Endothelial cell of umbilical vein (primary cell): ENCODE measurements at places on chromosomes 3 and 15.
A peak's percentile ranks its signal among the peaks of the same experiment; 100 is the strongest.

DNA sequence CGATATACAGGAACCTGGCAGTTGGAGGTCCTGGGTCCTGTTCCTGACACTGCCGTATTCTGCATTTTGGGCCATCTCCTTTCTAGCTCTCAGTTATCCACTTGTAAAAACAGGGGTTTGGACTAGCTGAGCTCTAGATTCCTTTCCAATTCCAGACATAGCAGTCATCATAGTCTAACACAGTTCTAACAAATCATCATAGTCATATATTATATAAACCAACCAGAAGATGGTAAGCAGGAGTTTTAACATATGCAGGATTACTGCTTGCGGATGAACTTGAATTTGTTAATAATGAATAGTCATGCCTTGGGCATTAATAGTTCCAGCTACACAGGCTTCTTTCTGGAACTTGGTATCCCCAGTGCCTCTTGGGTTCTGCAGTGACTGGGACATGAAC is 26.6 kb downstream of the MASP1 start:
- no peak for DNase-seq

GRCh38 chr3:9012521-9012920 is 49.2 kb upstream of the RAD18 start:
- no peak for DNase-seq

- no peak for DNase-seq
These were observed 296.3 kb upstream of the TMCO5A start for GRCh38 chr15:37638116-37638515.

DNA sequence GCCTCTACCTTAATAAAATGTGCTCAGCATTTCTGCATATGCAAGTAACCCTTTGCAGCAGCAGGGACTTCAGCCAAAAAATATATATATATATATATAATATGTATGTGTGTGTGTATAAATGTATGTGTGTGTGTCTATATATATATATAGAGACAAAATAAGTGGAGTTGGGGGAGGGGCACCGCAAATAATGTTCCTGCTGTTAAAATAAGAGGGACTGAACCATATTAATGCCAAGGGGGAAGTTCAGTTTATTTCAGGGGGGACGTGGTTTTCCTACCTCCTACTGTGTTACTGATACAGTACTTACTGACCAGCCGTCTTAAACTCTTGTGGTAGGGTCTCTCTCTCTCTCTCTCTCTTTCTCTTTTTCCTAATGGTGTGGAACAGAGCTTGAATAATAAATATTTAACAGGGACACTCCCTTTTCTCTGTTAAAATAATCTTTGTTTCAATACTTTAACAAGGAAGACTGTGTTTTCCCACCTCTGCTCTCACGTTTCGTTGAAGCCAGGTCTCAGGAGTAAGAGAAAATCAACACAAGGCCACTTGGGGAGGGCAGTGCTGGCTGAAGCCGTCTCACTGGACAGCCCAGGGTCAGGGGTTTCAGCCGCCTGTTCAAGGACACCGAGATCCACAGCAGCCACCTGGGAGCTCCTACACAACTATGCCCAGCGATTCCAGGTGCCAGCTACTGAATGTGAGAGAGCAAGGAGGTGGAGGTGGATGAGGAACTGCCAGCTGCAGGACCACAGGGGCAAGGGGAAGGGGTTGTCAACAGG is 42.8 kb upstream of the ADAMTSL3 start:
- no peak for DNase-seq

DNA sequence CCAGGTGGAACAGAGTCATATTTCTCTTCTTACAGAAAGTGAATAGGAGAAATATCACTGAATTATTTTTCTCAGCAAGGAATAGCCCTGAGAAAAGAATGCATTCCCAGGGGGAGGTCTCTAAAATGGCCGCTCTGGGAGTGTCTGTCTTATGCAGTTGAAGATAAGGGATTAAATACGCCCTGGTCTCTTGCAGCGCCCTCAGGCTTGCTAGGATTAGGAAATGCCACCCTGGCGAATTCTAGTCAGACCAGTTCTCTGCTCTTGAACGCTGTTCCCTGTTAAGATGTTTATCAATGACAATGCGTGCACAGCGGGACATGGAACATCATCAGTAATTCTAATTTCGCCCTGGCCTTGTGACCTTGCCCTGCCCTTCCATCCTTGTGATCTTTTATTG is 949.0 kb upstream of the SEMA6D start:
- DNase-seq = no peak

DNA sequence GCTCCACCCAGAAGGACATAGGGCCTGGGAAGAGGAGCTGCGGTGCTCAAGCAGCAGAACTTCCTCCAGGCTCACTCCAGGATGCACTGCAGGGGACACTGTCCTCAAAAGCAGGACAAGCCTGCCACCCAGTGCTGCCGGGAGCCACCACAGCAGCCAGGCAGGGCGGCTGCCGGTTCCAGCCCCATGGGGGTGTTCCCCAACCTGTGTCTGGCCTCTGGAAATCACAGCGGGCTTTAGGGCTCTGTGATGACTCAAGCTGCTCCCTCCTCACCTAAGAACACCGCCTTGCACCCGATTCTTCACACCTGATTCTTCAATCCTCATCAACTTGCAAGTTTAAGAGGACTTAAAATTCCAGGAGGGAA is 71.9 kb upstream of the SLC6A11 start:
- no peak for DNase-seq

- DNase-seq = peak; percentile 47
These were observed 183.5 kb upstream of the NSMCE3 start for GRCh38 chr15:29452881-29453731.

- no peak for DNase-seq
These were observed 4.2 kb downstream of the VPS33B start for GRCh38 chr15:91018158-91018557.

DNA sequence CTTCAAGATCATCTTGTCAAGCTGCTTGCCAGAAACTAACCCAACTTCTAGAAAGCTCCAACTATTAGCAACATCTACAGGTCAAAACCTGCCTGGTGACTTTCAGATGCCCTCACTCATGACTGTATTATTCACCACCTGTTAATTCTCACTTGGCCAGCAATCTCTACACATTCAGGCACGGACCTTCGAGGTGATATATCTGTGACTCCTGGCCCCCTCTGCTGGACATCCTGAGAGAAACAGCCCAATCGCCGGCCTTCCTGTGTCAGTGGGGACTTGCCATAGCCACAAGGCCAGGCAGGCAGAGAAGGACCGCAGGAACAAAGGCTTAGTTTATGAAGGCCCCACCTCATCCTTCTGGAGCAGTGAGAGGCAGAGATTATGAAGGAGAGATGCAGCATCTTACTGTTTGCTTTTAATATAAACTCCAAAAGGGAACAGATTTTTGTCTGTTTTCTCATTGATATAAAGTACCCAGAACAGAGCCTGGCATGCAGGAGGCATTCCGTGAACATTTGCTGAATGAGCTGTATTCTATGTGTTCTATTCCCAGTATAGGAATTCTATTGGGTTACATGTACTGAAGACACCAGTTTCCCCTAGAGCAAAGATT is 24.4 kb upstream of the OCA2 start:
- DNase-seq = peak; percentile 75

DNA sequence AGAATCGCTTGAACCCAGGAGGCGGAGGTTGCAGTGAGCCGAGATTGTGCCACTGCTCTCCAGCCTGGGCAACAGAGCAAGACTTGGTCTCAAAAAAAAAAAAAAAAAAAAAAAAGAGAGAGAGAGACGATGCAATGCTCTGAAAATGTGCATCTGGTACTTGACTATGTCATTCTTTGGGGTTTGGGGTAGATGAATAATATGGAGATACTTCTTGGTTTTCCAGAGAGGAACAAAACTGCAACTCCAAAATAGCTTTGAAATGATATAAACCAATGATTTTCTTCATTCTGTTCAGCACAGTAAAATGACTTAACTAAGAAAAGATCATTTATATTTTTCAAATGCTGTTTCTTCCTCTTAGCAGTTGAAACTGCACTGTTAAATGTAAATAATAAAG is 158.9 kb downstream of the ISL2 start:
- no peak for DNase-seq
